ENCODE measurements at places on chromosomes 6 and 20.

DNA sequence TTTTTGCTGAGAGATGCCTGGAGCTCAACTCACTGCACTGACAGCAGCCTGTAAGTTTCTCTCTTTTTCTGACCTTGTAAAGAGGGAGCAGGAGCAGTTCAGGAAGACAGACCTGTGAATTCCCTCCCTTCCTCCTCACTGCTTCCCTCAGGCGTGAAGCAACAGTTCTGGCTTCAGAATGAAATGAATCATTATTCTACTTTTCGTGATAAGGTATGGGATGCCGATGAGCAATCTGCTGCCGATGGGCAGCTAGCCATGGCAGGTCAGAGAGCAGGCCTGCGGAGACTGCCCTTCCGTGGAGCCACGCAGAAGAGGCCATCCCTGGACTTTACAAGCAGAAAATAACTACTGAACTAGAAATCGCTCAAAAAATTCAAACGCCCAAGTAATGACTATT lies 426.5 kb upstream of the RNF217 start:
- no peak for ATAC-seq

DNA sequence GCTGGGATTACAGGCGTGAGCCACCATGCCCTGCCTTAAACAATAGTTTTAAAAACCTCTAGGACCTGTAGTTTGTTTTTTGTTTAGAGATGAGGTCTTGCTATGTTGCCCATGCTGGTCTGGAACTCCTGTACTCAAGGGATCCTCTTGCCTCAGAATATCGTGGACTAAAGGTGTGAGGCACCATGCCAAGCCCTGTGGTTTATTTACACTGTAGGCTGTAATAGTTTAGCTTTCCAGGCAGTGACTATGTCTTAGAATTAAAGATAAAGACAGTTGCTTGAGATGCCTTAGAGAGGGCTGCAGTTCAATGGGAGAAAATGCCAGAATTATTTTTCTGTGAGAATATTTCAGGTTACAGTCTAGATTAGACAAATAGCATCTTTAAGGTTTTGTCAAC lies 72.9 kb downstream of the SGK1 start:
- no peak for ATAC-seq

- ATAC-seq, result no peak
Measured at GRCh38 chr6:145155411-145155810, 579.9 kb downstream of the EPM2A start.

DNA sequence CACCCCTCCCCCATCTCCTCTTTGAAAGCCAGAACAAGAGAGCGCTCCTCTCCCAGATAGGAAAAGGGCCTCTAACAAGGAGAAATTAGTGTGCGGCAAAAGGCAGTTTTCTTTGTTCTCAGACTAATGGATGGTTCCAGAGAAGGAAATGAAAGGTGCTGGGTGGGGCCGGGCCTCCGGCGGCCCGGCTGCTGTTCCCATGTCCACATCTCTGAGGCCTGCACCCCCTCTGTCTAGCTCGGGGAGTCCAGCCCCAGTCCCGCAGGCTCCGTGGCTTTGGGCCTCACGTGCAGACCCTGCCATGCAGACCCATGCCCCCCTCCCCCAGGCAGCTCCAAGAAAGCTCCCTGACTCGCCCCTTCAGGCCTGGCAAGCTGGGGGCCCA lies 35.8 kb upstream of the MRGBP start:
- no peak for ATAC-seq

DNA sequence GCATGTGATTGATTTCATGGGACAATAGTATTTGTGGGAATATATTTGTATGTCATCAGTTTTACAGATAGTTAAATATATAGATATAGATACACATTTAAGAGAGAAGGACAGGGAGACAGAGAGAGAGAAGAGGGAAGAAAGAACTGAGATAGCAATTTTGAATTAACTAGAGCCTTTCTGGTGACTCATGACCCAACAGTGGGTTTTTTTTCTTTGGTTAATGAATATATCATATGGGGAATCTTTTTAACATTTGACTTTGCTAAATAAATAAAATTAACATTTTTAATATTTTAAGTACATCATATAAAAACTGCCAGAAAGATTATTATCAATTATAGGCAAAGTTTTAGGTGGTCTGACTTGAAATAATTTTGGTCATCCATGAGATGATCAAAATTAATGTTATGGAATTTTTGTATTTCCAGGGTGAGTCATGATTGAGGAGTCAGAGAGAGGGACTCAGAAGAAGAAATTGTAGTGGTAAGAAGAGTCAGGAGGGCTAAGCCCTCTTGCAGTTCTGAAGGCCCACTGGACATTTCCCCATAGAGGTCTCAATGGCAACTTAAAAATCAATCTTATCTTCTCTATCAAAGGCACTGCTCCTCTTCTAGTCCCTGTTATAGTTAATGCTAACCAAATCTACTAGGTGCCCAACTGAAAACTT lies 508.1 kb upstream of the MAP3K7 start:
- no peak for ATAC-seq

- no peak for ATAC-seq
Measured at GRCh38 chr6:148440877-148441453, 98.3 kb downstream of the SASH1 start.

- no peak for ATAC-seq
Measured at GRCh38 chr20:18795366-18795765, 18.2 kb upstream of the SCP2D1 start.

GRCh38 chr20:7629880-7630279 lies 310.4 kb downstream of the HAO1 start:
- ATAC-seq, result no peak

DNA sequence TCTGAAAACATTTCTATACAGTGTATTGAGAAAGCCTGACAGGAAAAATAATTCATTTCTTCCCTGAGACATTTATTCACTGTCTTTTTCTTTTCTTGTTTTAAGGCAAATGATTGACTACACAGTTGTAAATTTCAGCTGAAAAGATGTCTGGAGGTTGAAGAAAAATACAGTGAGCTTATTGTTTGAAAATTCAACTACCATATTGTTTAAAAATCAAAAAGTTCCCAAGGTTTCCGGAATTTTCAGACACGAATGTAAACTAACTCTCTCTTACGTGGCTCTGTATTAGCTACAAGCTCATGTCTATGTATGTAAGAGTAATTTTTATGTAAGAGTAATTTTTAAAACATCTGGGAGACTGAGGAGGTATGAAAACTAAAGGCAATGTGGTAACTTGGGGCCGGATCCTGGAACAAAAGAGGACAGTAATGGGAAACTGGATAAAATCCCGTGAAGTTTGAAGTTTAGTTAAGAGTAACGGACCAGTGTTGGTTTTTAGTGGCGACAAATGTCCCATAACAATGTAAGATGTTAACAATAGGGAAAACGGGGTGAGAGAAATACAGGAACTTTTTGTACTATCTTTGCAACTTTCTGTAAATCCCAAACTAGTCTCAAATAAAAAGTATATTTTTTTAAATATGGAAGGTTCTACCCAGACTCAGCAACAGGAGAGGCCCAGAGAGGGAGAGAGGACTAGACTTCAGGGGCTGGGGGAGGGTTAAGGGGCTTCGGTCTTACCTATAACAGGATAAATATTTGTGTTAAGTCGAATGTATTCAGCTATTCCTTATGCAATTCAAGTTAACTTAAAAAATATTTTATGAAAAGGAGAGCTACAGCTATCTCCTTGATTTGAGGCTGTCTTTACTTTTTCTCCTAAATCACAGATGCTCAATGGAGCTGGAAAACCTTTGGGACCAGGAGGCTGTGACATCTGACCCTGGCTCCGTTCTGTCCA lies 1.3 kb downstream of the PTGIS start:
- no peak for ATAC-seq

- peak; percentile 65 for ATAC-seq
Measured at GRCh38 chr6:111477481-111477938, 5.5 kb downstream of the REV3L start.

DNA sequence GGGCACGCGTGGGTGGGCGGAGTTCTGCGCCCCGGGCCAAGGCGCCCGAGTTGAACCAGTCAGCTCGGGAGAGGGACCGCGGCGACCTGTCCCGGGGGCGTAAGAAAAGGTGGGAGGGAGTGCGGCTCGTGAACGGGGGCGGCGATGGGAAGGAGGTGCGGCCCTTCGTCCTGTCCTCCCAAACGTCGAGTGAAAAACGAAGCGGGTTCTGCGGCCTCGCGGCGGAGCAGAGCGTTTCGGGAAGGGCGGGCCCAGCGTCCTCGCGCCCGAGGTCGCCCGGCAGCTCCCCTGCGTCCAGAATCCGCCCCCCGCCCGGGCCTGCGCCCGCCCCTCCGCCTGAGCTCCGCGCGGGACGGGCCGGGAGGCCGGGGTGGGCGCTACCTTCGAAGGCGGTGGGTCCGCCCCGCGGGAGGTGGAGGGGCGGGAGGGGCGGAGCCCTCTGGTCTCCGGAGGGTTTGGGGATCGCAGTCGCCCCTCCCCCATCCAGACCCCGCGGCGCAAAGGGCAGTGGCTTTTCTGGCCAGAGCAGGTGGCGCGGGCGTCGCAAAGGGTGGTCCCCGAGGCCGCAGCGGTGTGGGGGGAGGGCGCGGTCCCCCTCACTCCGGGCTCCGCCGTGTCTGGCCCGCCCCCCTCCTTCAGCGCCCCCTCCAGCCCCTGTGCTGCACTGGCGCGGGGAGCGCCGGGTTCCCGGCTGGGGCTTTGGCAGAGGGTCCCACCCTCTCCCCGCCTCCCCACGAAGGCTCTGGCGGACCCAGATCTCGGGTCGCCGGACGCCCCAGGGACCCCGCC lies 838 bp downstream of the STMN3 start:
- ATAC-seq, result peak; percentile 18

- ATAC-seq, result peak; percentile 67
Measured at GRCh38 chr20:9999645-10000044, 35.1 kb upstream of the ANKEF1 start.

- no peak for ATAC-seq
Measured at GRCh38 chr6:24855395-24856245, 56.9 kb upstream of the ARMH2 start.

DNA sequence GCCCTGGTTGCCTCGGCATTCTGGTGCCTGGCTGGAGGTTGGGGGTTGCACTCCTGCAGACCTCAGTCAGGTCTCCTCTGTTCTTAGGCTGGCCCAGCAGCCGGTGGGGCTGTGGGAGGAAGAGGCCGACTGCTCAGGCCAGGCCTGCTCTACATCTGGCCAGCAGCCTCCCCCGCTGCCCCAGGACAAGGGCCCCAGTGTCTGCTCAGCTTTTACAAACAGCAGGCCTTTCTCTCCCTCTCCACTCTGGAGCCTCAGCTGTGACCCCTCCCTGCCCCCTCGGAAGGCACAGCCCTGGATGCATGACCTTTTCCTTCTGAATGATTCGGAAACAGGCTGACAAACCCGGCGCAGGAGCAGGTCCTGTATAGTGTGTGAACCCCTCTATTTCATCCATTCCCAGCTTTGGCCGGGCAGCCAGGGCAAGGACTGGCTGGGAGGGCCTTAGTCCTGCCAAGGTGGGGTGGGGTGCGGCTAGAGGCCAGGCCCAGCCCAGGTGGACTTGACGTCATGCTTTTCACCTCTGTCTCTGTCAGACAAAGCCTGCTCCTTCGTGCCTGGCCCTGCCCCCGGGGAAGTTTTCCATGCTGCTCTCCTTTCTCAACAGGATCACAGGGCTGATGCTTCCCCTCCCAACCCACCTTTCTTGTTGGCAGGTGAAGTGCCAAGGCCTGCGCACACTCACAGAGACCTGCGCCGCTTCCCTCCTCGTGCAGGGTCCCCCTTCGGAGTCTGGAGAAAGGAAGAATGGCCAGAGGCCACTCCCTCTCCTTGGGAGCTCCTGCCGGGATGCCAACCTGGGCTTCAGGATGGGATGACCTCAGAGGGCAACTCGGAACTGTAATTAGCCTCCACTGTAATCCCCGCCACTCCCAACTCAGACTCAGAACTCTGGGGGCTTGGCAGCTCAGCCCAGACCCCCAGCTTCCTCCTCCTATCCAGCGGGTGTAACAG lies 10.1 kb upstream of the ITPR3 start:
- no peak for ATAC-seq
